AG09309 (cell line): ENCODE measurements at places on chromosomes 5 and 9.
A peak's percentile ranks its signal among the peaks of the same experiment; 100 is the strongest.

DNA sequence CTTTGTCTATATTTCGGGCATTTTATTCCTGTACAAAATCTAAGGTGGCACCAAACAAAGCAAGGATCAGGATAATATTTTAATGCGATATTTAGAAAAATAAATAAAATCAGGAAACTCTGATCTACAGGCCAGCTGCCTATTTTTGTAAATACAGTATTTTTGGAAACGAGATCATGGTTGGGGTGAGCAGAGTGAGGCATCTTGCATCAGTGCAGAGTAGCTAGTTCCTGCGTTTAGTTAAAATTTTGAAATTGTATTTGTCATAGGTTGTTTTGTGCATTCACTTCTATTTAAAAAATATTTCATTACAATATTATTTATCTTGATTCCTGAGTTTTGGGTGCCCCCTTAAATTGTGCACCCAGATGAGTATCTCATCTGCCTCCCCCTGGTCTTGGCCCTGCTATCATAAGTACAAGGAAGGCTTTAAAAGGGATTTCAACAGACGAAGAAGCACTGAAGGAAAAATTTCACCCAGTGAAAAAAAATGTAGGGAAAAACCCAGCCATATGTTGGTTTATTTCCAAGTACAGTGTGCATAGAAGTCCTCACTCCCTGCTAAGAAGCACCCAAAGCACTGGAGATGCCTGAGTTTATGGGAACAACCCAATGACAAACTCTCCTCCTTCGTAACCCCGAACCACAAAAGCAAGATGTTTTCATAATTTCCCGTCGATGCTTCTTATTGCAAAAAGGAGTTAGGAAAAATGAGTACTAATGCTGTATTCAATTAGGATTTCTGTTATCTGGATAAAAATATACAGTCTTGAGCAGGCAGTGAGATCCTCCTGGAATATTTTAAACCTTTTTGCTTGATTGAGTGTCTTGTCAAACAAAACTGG lies 304.7 kb upstream of the CLINT1 start:
- no peak for DNase-seq

DNA sequence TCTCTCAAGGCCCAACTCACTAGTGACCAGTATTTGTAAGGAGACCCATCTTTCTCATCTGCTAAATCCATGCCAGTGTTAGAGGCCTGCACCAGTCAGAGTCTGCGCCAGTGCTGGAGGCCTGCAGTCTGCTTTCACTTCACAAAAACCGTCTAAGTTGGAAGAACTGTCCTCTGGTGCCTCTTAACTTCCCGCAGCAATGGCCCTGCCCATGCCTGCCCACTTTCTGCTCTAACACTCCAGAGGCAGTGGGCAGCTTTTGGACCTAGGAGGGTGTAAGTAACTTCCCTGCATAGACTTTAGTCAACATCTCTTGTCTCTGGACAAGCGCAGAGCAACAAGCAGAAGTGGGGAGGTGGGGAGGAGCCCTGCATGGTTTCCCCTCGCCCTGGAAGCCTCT lies 152.9 kb downstream of the AUH start:
- DNase-seq, result no peak

DNA sequence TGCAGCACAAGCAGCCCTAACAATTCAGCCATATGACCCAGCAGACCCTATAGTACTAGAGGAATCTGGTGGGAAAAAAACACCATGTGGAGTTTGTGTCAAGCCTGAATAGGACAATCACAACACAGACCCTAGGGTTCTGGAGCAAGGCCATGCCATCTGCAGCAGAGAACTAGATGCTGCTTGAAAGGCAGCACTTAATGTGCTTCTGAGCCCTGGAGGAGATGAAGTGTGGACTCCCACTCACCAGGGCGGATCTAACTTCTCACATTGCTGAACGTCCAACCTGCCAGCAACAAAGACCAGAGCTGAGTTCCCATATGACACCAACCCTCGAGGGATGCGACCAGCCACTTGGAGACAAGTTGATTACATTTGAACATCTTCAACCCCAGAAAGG lies 43.2 kb downstream of the GABBR2 start:
- no peak for DNase-seq

- DNase-seq, result no peak
Measured at GRCh38 chr9:92516521-92516920, 19.3 kb downstream of the ECM2 start.

GRCh38 chr9:70303268-70303667 lies 44.5 kb downstream of the SMC5 start:
- DNase-seq, result no peak

- DNase-seq, result no peak
Measured at GRCh38 chr9:14661421-14662059, 31.7 kb downstream of the ZDHHC21 start.

DNA sequence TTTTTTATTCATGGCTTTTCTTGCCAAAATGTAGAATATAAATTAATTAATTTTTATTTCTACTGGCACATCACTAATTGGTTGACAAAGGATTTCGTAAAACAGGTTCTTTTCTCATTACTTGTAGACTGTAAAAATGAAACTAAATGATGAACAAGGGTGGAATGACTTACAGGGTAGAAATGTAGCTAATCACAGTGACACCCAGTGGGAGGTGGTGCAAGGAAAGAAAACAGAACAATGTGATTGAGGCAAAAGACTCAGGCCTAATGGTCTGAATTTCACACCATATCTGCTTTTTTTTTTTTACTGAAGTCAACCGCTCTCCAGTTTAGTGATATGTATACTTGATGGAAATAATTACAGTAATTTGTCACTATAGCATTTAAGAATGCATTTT lies 28.9 kb downstream of the GABRG2 start:
- no peak for DNase-seq

DNA sequence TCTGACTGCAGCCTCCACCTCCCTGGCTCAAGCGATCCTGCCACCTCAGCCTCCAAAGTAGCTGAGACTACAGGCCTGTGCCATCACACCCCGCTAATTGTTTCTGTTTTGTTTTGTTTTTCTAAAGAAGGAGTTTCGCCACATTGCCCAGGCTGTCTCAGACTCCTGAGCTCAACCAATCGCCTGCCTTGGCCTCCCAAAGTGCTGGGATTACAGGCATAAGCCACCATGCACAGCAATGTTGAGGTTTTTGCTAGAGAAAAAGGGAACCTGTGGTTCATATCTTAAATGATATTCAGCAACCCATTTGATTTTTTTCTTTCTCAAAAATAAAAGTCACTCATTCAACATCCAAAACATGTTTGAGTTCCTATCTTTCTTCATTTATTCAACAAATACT lies 20.4 kb upstream of the DELE1 start:
- DNase-seq, result no peak

GRCh38 chr5:90446961-90447360 lies 27.6 kb downstream of the MBLAC2 start:
- peak; percentile 61 for DNase-seq

GRCh38 chr5:181217111-181217802 lies 5.8 kb upstream of the TRIM41 start:
- DNase-seq, result no peak

DNA sequence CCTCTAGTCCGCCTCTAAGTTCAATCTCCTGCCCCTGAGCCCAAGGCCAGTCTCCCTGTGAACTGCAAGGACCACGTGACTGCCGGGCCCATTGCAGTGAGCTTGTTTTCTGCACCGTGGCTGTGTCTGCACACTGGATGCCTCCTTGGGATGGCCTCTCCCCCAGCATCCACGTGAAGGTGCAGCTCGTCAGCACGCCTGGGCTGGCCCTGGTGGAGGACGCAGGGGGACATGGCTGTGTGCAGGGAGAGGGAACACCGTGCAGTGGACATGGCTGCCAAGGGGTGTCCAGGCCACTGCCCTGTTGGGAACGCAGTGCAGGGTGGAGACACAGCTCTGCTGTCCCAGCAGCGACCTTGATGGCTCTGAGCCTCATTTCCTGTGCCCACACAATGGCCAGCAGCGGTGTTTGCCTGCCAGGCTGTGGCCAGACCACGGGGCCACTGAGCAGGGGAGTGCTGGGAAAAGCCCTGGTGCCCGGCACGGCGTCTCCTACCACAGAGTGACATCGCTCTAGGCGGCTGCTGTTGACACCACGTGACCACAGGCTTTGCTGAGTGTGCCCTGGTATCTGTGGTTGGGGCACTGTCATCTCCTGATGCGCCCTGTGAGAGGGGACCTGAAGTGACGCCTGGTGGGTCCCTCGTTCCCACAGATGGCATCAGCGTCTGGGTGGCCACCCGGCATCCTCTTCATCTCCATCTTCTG lies 26.9 kb upstream of the EXOC3 start:
- DNase-seq, result no peak

GRCh38 chr5:111695991-111696390 lies 61.0 kb downstream of the NREP start:
- DNase-seq, result no peak

- no peak for DNase-seq
Measured at GRCh38 chr9:82115331-82115730, 126.8 kb downstream of the SPATA31D1 start.

DNA sequence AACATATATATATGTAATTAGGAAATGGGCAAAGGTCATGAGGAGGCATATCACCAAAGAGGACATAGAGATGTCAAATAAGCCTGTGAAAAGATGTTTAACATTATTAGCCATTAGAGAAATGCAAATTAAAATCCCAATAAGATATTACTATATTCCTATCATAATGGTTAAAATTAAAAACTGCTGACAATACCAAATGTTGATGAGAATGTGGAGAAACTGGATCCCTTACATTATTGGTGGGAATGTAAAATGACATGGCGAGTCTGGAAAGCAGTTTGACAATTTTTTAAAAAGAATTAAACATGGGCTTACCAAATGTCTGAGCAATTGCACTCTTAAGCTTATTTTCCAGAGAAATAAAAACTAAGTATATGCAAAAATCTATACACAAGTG lies 1821.6 kb upstream of the C9orf72 start:
- no peak for DNase-seq

DNA sequence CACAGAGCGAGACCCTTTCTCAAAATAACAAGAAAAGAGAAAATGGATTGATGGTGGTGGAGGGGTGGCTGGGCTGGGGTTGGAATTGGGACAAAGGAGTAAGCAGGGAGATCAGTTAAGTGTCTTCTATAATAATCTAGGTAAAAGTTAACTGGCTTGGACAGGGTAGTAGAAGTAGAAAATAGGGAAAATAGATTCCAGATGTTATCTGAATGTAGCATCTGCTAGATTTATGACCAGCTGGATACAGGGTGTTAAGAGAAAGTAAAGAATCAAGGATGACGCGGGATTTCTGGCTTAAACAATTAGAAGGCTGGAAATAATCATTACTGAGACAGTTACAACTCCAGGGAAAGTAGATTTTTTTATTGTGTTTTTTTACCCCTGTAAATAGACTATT lies 13.0 kb downstream of the PPP6C start:
- no peak for DNase-seq

GRCh38 chr9:98994172-98995058 lies 50.7 kb downstream of the COL15A1 start:
- no peak for DNase-seq

GRCh38 chr5:56517011-56517416 lies 283.9 kb upstream of the ANKRD55 start:
- no peak for DNase-seq

DNA sequence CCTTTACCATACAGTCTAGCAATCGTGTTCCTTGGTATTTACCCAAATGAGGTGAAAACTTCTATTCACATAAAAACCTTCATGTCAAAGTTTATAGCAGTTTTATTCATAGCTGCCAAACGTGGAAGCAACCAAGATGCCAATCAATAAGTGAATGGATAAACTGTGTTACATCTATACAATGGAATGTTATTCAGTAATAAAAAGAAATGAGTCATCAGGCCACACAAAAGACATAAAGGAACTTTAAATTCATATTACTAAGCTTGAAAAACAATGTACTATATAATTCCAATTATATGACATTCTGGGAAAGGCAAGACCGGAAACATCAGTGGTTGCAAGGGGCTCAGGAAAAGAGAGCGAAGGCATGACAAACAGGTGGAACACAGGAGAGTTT lies 679.9 kb downstream of the ISL1 start:
- DNase-seq, result no peak

DNA sequence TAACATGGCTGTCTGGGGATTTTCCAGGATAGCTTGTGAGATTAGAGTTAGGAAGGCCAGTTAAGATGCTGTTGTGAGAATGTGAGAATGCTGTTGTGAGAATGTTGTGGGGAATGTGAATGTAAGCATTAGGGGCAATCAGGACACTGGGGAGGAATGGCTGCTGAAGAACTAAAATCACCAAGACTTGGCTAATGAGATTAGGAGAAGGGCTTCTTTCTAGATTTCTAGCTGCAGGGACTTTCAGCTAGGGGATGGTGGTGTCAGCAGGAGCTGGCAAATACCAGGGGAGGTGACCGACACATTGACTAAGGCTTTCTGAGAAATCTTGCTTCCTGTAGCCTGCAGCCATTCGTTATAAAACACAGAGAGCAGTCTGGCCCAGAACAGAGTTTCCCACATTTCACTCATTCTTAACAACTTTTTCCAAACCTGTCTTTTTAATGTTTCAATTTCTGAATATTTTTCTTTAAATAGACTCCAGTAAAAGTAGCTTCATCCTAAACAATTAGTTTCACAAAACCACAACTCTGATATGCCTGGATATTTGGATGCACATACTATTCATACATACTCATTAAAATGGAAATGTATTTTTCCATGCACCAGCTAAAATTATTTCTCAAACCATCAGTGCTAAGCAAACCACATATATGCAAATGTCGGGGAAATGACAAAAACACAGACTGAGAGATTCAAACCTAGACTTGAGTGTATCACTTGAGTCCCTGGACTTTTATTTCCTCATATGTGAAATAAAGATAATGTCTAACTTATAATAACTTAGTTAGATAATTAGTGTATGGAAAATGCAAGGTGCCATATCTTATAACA lies 89.3 kb upstream of the TNC start:
- DNase-seq, result no peak

GRCh38 chr5:138752341-138752950 lies 779 bp upstream of the CTNNA1 start:
- no peak for DNase-seq

DNA sequence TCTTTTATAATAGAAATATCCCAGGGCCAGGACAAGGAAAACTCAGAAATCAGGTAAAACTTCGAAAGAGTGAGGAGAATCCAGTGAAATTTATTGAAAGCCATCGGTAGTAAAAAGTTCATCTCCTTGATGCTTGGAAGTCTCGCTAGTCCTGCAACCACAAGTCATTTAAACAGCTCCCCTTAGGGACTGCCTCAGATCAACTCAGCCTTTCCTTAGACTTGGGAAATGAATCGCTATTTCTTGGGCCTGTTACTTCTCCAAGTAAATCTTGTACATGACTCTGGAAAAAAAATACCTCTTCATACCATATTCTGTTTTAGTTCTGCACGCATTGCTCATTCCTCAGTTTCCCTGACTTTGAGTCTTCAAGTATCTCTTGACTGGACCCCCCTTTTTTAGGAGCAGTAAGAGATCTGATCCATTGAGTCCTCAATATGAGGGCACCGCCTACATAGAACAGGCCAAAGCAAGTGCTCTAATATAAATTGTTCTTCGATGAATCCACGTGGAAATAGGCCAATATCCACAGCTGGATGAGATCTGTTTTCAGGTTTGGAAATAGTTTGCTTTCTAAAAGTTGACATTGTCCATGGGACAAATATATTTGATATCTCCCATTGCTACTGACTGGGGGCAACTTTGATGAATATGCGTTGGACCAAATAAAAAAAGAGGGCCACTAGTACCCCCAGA lies 114.2 kb downstream of the PRDM6 start:
- no peak for DNase-seq
